ENCODE measurements at places on chromosomes 4 and X. TPM values are rescaled to one million over a fixed set of nuclear protein-coding genes. Genes with fewer than 3 reads are reported as not detected.

Gene GLRA2
- not detected for total RNA-seq

Gene HMGN5
- 2.6 TPM for total RNA-seq

Gene DGAT2L6
- total RNA-seq = not detected

Gene SMIM43
- 0.43 TPM for total RNA-seq
